Right lung (tissue), 10 donors: ENCODE measurements at places on chromosomes 3 and 15. TPM values are rescaled to one million over a fixed set of nuclear protein-coding genes. Genes with fewer than 3 reads are reported as not detected.

DNA sequence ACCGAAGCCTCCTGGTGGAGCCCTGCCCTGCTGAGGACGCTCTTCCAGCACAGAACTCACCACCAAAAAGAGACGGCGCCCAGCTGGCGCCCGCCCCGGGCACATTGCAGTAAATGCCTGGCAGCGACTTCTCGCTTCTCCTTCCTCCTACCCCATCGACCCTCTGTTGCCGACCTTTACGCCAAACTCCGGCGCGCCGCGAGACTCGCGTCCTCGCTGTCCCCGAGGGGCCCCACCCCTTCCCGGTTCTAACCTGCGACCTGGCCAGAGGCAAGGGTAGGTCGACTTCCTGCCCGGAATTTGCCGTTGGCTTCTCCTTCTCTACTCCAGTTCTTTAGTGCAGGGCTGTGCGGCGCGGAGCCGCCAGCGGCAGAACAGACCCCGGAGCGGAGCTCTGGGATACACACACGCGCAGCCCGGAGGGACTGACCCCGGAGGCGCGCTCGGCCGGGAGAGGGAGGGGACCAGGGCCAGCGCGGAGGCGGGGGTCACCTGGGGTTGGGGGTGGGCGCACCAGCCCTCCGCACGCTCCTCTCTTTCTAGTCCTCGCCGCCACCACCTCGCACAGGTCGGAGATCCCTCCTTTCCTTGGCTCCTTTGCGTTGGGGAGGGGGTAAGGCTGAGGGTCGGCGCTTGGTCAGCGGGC is 226.6 kb upstream of the AZI2 start:
- DNase-seq = peak; percentile 7

DNA sequence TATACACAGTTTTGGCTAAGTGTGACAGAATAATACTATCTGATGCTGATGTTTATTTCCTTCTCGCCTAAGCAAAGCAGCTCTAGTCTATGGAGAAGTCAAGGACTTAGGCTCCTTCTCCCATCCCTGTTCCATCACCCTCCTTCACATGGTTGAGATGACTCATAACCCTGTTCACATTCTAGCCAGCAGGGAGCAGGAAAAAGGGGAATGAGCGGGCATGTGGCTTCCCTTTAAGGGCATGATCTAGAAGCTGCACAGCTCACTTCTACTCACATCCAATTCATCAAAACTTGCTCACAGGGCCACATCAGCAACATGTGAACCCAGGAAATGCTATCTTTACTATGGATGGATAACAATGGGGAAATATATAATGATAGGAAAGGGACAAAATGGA is 40.9 kb downstream of the CBLB start:
- DNase-seq = no peak

DNA sequence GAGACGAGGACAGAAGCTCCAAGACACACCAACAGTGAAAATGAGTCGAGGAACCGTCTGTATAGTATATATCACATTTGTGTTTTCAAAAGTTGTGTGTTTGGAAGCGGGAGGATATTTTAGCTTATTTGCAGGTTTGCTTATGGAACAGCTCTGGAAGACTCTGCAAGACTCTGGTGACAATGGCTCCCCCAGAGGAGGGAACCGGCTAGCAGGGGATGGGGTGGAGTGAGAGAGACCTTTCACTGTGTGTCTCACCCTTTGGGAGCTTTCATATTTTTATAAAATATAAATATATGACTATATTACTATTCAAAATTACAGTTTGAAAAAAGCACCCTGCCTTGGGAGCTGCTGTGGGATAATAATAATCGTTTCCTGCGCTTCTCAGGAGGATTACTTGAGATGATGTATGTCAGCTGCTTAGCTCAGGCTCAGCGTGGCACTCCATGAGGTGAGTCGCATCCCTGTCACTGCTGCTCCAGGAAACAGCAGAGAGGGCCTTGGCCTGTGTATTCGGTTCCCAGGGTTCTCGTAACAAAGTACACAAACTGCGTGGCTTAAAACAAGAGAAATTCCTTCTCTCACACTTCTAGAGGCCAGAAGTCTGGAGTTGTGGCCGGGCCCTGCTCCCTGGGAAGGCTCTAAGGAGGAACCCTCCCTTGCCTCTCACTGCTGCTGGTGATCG is 183.9 kb downstream of the FAM43A start:
- DNase-seq = no peak

DNA sequence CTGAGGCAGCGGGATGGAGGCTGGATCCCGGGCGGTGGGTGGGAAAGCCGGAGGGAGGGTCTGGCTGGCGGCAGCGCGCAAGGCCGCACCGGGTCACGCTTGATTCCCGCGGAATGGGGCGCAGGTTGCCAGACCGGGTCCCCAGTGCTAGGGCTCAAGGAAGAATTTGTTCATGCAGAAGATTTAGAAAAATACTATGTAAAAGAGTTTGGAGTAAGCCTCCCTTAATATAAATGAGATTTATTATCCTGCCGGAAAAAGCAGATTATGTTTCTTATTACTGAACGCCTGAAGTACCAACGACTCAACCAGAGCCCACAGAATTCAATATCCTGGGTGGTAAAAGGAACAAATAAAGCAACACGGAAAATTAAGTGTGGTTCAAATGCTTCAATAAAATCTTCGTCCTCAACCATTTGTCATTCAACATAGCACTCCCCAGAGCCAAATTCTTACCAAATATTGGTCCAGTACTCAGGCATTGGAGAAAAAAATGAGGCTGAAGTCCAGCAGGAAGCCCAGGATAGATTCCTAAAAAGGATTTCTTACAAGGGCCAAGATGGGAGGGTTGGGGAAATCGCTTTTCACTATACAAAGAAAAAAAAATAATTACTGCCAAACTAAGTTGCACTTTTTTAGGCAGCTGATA is 1.2 kb upstream of the ZBTB20 start:
- no peak for DNase-seq

CCR9 gene
- polyA plus RNA-seq = 0.12 TPM

HYKK gene
- 5.4 TPM for polyA plus RNA-seq

DNA sequence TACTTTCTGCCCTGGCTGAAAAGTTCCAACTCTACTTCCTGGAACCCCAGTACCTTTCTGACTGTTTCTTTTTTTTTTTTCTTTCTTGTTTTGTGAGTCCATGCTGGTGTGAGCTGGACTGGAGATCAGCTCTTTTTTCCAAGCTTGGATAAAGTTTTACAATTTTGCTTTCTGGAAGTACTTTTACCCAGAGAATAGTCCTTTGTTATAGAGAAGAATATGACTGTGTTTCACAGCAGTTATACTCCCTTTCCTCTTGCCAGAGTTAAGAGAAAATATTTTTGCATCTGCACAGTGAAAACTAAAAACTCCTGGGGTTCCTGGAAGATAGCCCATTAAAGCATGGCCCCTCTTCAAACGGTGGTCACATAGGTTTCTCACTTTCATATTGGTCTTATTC is 1100.6 kb downstream of the OTOL1 start:
- no peak for DNase-seq

TMEM212 gene
- 2.5 TPM for polyA plus RNA-seq

DNA sequence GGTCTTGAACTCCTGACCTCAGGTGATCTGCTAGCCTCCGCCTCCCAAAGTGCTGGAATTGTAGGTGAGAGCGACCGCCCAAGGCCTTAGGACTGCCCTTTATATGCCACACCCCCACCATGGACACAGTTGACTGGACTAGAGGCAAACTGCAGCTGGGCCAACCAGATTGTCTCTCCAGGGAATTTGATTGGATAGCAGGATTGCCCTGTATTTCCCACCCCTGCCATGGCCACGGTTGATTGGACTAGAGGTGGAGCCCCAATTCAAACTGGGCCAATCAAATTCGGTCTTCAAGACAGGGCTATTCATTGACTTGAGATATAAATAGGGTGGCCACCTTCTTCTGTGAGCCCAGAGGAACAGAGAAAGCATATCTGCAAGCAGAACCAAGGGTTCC is 6.9 kb upstream of the CLPX start:
- no peak for DNase-seq

DNA sequence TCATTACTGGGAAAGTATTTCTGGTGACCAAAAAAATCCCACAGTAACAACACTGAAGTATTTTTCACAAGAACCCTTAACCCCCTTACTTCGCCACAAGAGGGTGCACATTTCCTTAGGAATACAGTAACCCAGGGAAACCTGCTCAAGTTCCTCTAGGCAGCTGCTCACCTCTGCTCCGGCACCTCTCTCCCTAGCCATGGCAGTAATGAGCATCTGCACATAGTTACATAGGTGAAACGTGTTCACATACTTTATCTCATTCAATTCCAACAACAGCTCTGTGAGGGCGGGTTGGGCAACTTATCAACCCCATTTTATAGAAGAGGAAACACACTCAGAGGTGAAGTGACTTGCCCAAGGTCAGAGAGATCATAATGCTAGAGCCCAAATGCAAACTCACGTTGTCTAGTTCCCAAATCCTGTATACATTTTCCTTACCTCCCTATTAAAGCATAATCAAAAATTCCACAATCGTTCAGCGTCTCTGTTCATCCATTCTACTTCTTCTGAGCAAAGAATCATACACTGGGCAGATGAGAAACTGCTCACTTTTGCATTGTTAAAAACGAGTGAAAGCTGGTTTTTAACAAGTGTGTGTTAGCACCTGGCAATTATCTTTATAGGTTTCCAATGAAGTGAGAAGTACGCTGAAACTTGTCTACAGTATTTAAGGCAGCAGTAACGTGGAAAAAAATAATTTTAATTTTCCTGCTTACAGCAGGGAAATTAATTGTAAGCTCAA is 90.7 kb downstream of the IGF2BP2 start:
- DNase-seq = no peak

DNA sequence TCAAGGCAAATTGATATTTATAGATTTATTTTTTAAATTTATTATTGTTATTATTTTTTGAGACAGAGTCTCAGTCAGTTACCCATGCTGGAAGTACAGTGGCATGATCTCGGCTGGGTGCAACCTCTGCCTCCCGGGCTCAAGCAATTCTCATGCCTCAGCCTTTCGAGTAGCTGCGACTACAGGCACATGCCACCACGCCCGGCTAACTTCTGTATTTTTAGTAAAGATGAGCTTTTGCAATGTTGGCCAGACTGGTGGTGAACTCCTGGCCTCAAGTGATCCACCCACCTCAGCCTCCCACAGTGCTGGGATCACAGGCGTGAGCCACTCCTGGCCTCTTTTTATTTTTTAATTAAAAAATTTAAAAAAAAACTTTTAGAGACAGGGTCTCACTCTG is 19.0 kb downstream of the SPG21 start:
- DNase-seq = no peak

SH3BP5 gene
- 63.6 TPM for polyA plus RNA-seq

- DNase-seq = no peak
These were observed 63.2 kb upstream of the TNFSF10 start for GRCh38 chr3:172586436-172586835.
